Left ventricle myocardium inferior (tissue), 1 donor: ENCODE measurements at places on chromosomes 4 and X.

DNA sequence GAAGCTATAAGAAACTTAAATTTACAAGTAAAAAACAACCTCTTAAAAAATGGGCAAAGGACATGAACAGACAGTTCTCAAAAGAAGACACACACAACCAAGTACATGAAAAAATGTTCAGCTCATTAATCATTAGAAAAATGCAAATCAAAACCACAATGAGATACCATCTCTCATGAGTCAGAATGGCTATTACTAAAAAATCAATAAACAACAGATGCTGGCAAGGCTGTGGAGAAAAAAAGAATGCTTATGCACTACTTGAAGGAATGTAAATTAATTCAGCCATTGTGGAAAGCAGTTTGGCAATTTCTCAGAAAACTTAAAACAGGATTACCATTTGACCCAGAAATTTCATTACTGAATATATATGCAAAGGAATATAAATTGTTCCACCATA lies 666.3 kb upstream of the GRIA3 start:
- DNase-seq: no peak

DNA sequence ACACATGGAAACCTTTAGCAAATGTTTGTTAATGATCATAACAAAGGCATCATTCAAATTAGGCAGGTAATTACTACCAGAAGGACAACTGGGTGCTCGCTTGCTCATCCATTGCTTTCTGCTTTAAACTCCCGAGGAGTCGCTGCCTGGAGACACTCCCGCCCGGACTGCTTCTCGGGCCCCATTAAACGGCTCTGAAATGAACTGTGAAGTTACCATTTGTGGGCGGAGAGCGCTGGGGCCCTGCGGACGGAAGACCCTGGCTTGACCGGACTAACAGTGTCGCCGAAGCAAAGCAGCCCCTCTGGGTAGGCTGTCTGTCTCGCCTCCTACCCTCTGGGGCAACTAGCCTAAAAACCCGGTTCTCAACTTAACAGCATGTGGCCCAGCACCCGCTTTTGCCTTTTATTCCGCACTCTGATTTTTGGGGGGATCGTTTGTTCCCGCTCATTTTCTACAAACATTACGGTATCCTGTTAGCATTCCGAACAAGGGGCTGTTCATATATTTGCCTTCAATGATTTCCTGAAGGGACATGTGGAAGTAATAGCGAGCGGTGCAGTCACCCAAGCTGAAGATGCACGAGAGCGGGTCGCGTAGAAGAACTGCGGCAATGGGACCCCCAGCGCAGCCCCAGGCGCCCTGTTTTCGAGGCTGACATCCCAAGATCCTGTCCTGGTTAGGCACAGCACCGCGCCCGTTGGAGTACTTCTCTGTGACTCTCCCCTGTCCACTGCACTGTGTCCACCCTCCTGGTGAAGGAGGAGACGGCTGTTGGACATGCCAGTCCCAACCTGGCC lies 1.6 kb upstream of the PDGFRA start:
- DNase-seq: no peak

DNA sequence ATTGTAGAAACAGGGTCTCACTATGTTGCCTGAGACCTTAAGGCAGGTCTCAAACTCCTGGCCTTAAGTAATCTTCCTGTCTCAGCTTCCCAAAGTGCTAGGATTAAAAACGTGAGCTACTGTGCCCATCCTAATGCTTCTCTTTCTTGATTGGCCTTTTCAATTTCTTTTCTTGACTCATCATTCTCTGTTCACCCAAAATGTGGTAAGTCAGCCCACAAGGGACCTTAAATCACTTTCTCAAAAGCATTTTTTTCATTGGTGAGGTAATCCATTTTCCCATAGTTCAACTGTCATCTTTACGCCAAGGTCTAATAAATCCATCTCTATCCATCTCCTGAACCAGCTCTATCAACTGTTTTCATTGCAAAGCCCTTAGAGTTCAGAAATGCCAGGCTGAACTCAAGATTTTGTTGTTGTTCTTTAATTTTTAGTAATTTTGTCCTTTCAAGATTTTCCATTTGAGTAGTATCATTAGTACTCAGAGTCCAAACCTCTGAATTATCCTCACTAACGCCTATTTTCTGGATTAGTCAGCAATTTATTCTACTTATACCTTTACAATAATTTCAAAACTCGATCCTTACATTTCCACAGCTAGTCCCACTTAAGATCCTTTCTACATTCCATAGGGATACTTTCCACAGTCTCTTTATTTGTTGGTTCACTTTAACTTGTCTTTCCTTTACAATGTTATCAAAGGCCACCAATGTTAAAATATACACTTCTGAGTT lies 528.6 kb downstream of the IL15 start:
- DNase-seq: no peak

DNA sequence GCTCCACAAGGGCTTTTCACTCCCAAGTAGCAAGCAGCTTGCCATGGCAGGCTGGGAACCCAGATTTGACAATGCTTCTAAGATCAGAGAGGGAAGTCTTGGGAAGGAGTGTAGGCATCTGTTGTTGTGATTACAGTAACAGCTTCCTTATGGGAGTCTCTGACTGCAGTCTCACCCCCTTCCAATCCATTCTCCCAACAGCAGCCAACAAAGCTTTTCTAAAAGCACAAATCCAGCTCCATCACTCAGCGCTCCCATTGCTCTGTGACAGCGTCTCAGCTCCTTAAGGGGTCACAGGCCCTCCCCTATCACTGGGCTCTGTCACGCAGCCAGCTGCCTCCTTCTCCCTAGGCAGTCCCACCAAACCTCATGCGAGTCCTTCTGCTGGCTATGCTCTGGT lies 7.1 kb downstream of the IGFBP7 start:
- peak; percentile 53 for DNase-seq

DNA sequence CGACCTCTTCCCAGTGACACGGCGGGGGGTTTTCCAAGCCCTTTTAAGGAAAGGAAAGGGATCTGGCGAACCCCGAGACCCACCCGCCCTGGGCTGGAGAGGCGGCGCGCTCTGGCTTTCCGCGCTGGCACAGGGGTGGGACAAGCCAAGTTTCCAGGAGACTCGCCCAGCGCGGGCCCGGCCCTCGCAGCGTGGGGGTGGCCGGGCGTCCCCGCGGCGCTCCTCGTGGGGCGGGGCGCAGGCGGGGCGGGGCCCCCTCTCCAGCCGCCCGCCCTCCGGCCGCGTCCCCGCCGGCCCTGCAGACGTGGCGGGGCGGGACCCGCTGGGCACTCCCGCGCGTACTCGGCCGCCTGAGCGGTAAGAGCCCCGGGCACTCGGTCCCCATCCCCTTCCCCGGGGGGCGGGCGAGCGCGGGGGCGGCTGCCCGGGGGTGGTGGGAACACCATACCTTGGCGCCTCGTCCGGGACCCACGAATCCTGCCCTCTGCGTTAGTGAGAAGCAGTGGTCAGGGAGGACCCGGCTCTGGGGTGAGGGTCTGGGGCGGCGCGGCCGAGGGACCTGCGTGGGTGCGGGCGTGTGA lies at the start of gene FAM114A1:
Gene FAM114A1 (plus strand): TSS at position 329 of the 581 bp plus-strand sequence. CDS start 10,273 bp downstream, outside the sequence.
- DNase-seq: peak; percentile 85

DNA sequence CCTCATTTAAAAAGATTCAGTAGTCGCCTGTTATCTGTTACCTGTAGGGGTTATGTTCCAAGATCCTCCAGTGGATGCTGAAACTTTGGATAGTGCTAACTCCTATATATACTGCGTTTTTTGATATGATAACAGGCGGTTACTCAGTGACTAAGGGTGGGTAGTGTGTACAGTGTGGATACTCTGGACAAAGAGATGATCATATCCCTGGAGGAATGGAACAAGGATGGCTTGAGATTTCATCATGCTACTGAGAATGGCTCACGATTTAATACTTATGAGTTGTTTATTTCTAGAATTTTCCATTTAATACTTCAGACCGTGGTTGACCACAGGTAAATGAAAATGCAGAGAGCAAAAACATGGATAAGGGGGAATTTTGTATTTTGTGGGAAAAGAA lies 21.5 kb downstream of the FAM47E start:
- DNase-seq: no peak

DNA sequence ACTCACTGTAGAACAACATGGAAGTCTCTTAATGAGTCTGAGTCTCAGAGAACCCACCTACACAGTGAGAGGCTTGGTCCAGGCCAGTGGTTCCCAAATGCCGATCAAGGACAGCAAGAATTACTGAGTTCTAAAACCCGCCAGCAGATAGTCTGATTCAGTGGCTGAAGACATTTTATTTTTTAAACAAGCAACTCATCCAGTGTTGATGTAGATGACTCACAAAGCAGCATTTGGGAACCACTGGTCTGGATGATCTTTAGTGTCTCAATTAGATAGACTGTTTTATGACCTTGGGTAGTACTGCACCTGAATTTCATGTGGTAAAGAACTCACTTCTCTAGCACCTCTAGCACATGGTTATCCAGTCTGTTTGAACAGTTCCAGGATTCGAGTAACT lies 193.6 kb downstream of the FBXW7 start:
- DNase-seq: no peak

GRCh38 chr4:33924811-33925210 lies 2319.5 kb downstream of the ARAP2 start:
- DNase-seq: no peak

DNA sequence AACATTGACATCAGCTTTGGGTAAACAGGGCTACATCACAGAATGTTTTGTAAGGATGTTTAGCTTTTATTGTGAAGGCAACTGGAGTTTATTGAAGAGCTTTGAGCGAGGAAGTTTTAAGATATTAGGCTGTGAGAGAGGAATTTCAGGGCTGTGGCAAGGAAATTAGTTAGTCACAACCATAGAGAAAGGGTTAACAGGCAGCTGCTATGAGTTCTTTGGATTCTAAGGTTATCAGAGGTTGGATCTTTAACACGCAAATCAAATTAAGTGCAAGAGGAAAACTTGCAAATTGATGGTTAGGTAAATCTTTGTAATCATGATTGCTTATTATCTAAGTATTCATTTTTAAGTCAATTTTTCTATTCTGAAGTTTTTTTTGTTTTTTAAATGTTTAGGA lies 156.0 kb downstream of the UGT8 start:
- no peak for DNase-seq

- no peak for DNase-seq
These were observed 14.8 kb downstream of the SOWAHB start for GRCh38 chr4:76883147-76883546.

GRCh38 chrX:100484971-100485370 lies 74.9 kb upstream of the PCDH19 start:
- DNase-seq: no peak

GRCh38 chr4:17915439-17915838 lies 104.7 kb downstream of the NCAPG start:
- DNase-seq: no peak

DNA sequence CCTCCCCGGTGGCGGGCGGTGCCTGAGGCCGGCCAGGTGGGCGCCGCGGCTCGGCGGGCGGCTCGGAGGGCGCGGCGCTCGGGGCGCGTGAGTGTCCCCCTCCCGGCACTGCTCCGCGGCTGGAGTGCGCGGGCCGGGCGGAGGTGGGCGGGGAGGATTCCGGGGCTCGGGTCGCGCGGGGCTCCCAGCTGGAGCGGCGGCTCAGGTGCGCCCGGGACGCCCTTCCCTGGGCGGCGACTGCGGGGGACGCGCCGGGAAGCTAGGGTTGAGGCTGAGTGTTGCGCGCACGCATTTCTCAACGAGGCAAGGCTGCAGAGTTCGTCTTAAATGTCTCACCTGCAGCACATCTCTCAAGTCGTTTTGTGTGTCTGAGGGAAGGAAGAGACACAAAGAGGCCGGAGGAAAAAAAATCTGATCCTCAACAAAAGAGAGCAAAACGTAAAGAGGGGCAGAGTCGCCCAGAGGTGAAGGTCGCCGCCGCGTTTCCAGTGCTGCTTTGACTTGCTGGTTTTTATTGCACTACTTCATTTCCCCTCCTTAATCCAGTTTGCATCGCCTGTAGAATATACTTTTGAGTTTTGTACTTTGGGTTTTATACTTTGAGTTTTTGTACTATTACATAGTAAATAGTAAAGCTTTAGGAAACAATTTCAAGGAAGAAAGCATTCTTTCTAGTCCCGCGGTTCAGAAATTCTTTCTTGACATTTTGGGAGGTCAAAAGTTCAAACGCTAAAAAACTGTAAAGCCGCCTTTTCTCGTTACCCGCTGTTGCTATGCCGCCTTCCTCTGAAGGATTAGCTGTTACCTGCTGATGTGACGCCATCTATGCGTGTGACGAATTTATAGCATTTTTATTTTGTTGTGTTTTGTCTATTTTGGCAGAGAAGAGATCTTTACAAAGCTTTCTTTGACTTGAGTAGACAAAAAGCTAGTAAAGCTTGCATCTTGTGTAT lies 106.5 kb upstream of the STOX2 start:
- no peak for DNase-seq

DNA sequence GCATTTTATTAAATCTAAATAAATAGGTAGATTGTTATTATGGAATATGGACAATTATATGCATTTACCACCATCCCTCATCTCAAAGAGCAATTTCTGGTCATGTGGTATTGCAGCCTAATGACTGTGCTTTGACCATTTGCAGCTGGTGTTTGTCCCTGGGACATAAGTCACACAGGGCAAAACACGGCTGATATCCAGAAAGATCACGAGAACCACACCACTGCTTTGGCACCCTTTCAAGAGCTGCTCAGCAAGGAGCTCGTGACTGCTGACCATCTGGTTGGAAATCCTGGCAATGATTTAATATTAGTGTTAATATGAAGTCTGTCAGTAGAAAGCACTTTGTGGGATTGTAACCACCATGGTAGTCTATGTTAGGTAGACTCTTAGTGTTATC lies 545.0 kb downstream of the GBA3 start:
- DNase-seq: peak; percentile 34
